ENCODE measurements at places on chromosomes 12 and 14. TPM values are rescaled to one million over a fixed set of nuclear protein-coding genes. Genes with fewer than 3 reads are reported as not detected.

GLRX5 gene
- 73.1 TPM for total RNA-seq

SLC39A2 gene
- total RNA-seq: not detected

DNA sequence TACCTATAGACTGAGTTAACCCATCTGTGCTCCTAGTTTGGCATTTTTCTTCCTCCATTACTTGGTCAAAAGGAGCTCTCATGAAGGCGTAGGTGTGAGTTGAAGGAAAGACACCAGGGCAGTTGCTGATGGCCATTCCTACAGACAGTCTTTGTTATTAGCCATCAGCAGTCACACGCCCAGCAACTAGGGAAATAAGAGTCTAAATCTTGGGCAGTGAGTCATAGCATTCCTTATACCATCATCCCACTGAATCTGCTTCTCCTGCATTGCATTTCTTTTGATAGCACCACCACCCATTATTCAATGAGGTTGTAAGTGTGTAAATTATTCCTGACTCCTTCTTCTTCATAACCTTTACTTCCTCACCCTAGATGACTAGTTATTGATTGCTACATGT is 150.9 kb upstream of the IGF1 start:
- no peak for DNase-seq

- DNase-seq: peak; percentile 63
Observed at GRCh38 chr12:107929436-107929835, 154.9 kb downstream of the ASCL4 start.

- no peak for DNase-seq
Observed at GRCh38 chr12:11862798-11863197, 207.9 kb upstream of the BCL2L14 start.
